ENCODE measurements at places on chromosomes 6 and 20.

GRCh38 chr20:13119583-13119982 is 101.5 kb upstream of the ISM1 start:
- DNase-seq, result no peak

DNA sequence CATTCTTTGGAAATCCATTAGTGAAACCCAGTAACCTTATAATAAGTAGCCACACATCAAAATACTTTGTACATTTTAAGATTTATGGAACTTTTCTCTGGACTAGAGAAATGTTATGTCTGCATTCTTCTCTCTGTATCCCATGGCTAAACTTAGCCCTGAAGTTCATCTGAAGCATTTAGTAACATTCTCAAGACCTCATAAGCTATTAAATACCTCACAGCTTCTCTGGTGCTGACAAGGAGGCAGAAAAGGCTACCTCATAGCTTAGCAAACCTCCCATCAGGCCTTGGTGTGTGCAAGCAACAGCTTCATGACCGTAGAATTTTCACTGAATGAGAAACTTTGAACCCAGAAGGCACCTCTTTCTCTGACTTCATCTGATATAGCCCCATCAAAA is 38.9 kb upstream of the HDGFL1 start:
- DNase-seq, result no peak

DNA sequence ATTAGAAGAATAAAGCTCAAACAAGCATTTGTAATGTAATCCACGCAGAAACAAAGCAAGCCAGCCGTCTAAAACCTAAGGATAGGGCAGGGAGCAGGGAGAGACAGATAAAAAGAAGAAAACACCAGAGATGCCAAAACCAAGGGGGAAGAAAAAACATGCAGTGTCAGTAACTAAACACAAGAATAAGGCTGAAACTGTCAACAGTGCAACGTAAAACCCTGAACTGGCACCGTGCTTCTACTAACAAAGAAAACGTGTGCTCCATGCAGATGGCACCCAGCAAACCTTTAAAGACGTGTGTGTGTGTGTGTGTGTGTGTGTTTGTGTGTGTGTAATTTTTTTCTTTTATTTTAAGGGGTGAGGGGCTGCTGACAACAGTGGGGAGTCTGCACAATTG is 88.4 kb upstream of the TAB2 start:
- DNase-seq, result no peak

DNA sequence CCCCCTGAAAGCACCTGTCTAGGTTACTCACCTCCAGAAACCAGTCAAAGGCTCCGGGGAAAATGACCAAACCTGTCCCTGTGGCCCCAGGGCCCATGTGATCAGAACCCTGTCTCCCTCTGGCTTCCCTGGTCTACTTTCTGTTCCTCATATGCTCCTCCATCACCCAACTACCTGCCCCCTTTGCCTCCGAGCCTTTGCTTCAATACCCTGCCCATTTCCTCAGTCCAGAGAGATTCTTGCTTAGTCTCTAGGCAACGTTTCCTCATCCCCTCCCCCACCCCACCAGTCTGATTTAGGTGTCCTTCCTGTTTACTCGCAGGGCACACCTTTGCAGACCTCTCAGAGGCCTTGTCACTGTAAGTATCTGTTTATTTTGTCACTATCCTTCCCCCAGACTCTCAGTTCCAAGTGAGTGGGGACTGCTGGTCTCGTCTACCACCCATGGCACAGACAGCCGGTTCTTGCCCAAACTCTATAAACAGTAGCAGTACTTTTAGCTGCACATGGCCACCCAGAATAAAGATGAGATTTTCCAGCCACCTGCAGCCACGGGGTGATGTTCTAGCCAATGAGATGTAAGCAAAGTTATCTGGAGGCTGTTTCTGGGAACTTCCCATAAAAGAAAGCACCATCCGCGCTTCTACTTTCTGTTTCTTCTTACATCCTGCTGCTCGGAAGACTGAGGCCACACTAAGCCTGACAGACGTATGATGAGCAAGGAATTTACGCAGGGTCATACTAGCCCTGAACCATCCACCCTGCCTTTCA is 13.3 kb downstream of the ELOVL5 start:
- peak; percentile 6 for DNase-seq

DNA sequence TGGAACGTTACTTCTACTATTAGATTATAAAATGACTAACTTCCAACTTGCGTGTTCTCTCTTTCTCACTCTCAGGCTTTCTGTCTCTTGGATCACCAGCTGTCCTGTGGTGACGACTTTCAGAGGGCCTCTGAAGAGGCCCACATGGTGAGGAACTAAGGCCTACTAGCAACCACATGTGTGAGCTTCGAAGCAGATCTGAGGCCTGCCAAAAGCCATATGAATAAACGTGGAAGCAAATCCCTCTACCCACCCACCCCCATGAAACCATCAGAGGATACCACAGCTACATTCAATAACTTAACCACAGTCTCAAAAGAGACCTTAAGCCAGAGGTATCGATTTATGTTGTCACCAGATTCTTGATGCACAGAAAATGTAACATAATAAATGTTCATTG is 13.5 kb upstream of the BMP5 start:
- no peak for DNase-seq

DNA sequence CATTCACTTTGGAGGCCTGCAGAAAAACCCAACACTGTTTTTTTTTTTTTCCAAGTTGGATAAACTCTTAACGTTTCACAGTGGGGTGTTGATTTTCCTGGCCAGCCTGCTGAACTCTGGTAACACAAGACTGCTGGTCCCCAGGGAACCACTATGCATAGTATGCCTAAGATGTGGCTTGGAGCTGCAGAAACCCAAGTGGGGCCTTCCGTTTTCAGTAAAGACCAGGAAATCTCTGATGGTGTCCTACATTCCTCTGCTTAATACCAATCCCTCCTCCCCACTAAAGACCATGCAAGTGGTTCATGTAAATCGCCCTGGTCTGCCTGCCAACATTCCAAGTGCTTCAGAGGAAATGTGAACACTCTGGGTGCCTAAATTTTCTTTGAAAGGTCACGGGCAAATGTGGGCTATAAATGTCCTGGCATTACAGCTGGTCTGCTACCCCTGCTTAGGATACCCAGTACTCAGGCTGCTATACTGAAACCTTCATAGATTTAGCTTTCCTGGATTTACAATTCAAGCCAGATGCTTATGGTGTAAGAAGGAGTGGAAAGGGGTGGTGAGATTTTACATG is 615.4 kb downstream of the MAFB start:
- no peak for DNase-seq

DNA sequence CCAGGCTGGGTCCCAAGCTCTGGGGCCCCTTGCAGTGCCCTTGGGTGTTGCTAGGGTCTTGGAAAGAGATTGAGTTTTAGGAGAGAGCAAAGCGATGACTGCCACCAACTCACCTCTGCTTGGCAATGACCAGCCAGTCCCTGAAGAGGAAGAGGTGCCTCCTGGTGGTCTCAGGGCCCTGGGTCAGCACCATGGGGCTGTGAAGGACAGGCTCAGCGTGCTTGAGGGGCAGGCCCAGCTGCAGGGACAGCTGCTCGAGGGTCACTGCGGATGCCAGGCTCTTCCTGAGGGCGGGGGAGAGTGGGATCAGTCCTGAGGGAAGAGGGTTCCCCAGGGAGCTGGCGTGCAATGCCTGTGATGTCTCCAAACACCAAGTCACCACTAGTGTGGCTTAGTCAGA is 50.8 kb upstream of the TAGAP start:
- DNase-seq, result no peak

DNA sequence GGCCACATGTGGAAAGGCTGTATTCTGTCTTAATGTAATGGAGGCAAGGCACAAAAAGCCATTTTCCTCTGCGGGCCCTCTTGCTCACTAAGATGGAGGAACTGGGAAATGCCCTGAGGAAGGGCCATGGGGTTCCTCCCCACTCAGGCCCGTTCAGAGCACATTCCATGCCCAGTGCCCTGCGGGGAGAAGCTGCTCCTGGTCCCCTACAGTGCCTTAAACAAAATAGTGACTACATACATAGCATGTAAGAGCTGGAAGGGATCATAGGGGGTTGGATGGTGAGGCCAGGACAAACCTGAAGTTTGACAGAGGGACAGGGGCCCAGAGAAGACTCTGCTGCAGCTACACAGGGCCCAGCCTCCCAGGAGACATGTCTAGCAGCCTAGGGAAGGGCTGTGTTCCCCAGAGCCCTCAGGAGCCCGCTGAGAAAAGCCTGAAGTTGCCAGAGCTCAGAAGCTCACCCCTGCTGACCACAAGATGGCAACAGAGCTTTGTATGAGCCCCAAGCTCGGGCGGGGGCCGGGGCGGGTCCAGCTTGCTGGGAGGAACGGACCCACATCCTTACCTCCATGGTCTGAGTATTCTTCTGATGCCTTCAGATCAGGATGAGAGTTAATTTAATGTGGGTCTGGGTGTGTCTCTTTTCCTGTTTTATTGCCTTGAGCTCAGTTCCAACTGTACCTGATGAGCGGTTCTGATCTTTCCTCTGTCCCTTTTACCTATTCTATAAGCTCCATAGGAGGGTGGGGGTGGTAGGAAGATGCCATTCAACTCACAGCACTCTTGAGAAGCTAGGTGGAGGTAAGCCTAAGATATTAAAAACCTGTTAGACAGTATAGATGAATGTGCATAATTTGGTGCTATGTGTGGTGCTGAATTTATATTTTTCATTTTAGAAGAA is 242.9 kb downstream of the CDC5L start:
- no peak for DNase-seq
